Right lung (tissue), 10 donors: ENCODE measurements at places on chromosomes 16 and 17. TPM values are rescaled to one million over a fixed set of nuclear protein-coding genes. Genes with fewer than 3 reads are reported as not detected.

GPR179 gene
- 0.17 TPM for polyA plus RNA-seq

DNA sequence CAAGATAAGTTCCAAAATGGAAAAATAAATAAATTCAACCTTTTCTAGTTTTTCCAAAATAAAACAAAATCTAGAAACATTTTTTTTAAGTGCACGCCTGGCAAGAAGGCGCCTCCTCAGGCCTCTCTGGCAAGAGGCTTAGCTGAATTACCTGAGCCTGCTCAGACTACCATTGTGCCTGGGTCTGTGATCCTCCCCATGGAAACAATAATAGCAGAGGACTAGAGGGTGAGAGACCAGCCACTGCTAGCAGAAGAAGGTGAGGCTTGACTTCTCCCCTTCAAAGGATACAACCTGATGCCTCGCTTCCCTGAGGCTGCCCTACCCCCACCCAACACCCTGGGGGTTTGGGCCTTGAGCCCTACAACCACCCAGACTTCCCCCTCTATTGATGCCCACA, 14.8 kb downstream of the TERB1 start:
- no peak for DNase-seq

DNA sequence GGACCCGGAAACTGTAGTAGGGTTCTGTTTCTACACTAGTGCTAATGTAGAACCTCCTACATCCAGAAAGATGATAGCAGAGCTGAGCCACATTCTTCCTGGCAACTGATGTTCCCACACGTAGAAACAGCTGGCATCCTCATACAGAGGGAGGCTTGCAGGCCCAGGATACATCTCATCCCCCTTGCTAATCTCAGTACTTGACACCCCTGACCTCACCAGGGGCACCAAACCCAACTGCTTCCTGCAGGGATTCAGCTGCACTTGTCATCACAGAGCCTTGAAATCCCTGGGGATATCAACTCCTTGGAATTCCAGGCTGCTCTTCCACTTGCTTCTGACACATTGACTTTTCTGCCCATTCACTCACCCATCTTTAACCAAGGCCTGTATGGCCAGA, 75.2 kb upstream of the HSBP1 start:
- DNase-seq, result no peak

DNA sequence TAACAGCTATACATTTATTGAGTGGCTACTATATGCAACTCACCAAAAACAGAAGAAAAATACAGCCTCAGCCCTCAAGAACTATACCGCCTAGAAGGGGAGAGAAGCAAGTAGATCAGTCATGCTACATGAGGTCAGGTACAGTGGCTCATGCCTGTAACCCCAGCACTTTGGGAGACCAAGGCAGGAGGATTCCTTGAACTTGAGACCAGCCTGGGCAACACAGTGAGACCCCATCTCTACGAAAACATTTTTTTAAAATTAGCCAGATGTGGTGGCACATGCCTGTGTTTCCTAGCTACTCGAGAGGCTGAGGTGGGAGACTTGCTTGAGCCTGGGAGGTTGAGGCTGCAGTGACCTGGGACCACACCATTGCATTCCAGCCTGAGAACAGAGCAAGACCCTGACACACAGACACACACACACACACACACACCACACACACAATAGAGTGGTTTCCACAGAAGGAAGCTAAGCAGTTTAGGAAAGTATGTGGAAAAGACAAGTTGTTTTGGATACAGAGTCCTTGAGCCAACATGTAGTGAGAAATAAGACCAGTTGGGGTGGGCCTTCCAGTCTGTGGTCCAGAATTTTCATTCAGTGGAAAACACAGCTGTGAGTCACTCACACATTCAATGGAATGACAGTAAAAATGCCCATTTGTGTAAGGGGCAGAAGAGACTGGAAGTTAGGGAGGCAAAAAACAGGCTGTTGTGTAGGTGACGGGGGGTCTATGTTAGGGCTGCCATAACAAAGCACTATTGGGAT, 10.7 kb upstream of the SNTB2 start:
- no peak for DNase-seq

KRTAP1-1 gene
- not detected for polyA plus RNA-seq

- no peak for DNase-seq
These were observed 321.1 kb downstream of the SOX9 start for GRCh38 chr17:72441909-72442308.
